Activated T-cell treated with anti-CD3 and anti-CD28 coated beads, Interleukin-2, amount 50 U/mL, for 4 hours (primary cell): ENCODE measurements at places on chromosomes 4 and X.

DNA sequence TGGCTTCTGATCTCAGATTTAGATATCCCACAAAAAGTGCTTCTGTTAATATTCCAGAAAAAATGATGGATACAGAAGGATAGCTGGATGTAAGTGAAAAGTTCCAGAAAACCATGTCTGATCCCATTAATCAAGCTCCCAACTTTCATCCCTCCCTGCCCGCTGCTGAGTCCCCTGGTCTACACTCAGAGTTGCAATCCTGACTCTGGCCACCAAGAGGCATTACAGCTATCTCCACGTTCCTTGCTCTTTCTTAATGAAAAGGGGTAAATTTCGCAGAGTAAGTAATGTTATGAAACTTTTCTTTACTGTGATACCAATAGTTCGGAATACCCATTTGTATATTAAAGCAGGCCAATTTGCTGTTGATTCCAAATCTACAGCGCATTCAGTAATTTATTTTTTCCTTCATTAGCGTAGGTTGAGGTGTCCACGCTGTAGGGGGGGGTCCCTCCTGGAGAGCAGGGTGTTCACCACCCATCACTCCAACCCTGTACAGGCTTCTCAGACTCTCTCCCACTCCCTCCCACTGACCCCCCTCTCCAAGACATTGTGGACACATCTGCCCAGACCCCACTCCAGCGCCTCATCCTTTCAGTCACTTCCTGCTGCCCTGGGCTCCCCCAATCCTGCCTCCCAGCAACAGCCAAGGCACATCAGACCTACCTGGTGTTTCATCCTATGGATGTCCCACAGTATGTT, 55.1 kb downstream of the RAB40A start:
- peak; percentile 12 for DNase-seq

DNA sequence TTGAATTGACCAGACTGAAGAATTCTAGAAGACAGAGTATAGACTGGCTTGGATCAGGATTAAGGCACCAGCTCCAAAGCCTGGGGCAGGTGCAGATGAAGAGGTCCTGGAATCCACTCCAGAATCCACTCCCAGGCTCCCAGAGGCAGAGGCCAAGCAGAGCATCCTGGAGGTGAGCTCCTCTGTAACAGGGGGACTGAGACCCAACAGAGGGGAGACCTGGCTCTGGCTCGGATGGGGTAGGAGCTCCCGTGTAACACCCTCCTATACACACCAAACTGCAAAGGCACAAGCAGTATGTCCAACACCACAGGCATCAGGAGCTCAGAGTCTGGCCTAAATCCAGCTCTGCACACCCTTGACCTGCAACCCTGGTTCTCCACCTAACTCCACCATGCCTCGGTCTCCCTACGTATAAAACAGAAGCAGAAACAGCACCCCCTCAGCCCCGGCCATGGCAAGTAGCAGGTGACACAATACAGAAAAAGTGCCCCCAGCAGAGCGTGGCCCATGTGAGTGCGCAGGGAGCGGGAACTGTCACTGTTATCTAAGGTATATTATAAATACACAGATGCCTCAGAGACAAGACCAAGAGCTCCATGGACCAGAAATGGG, 14.9 kb downstream of the RNF212 start:
- no peak for DNase-seq

- no peak for DNase-seq
These were observed 142.4 kb upstream of the CPXCR1 start for GRCh38 chrX:88604433-88605221.

DNA sequence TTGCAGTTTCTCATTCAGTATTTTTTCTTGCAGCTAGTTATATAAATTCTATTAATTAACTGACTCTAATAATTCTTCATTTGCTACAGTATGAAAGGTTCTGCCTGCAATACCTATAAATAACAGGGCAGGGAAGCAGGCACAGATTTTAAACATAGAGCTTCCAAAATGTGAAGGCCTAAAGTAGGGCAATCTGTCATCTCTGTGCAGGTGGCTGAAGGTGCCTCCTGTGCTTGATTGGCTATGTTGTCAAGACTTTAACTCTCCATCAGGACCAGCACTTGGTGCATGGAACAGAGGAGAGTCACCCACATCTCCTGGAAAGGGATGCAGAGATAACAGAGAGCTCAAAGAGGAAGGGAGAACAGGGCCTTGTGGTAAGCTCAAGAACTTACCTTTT, 75.2 kb upstream of the TSPAN5 start:
- no peak for DNase-seq

DNA sequence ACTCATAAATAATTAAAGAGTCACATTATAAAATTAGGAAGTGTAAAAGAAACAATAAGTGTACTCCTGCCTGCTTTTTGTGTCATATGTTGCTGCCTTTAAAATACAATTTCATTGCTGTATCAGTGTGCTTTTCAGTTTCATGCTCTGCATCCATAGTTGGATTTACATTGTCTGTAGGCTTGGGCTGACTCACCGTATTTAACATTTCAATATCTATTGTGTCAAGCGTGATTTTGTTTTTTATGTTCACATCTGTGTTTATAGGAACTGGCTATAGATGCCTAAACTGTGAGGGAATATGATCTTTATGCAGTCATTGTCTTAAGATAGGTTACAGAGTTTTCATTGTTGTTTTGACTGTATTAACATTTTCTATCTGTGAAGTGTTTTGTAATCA, 18.1 kb downstream of the CCSER1 start:
- no peak for DNase-seq

GRCh38 chr4:60857130-60857753, 342.9 kb upstream of the ADGRL3 start:
- no peak for DNase-seq

- DNase-seq: no peak
These were observed 24.6 kb upstream of the LAP3 start for GRCh38 chr4:17552427-17552826.

DNA sequence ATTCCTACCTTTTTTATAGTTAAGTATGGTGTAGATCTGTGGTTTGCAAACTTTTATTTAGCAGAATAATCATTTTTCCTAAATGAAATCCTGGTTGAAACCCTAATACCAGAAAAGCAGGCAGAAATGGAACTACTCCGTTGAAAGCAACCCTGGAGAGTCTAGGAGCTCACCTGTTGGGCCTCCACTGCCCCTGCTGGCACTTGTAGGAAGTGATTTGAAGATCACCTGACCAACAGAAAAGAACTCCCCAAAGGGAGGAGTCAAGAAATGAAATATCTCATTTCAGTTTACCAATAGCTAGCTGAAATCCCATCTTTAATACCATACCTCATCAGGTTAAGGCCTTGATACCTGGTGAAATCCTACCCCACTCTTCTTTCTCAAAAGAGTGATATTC, 277.1 kb downstream of the KLHL13 start:
- no peak for DNase-seq

DNA sequence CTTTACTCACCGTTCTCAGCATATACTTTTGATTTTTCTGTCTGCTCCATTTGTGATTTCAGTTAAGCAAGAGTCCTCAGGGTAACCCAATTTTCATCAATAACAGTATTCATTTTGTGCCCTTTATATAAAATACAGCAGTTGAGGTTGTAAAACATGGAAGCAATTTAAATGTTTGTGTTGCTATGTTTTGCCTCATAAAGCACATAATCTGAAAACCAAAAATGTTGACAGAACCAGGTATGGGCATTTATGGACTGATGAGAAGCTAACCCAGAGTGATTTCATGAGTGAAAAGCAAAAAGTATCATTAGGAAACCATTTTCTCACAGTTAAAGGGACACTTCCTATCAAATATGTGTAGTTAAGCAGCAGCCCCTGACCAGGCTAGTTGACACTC, at the start of gene ASIC5:
Gene ASIC5 (minus strand): TSS at position 101 of the 400 bp plus-strand sequence. CDS start 51 bp downstream, at position 50.
- no peak for DNase-seq

DNA sequence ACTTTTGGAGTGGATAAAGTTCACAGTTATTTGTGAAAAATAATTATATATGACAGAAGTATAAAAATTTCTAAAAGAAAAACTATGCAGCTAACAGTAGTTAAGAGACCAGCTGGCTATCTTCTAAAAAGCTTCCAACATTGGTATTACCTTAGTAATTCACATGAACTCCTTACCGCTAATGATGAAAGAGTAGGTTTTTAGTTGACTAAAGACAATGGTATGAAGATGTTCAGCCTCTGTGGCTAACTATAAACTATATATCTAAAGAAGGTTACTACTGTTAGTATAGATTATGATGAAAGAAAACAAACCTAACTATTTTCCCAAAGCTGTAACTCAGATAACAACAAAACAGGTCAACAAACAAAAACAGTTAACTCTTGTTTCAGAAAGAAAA, 10.4 kb downstream of the CCNI start:
- no peak for DNase-seq

- DNase-seq: no peak
These were observed 92.6 kb downstream of the IQCM start for GRCh38 chr4:149723065-149723464.

DNA sequence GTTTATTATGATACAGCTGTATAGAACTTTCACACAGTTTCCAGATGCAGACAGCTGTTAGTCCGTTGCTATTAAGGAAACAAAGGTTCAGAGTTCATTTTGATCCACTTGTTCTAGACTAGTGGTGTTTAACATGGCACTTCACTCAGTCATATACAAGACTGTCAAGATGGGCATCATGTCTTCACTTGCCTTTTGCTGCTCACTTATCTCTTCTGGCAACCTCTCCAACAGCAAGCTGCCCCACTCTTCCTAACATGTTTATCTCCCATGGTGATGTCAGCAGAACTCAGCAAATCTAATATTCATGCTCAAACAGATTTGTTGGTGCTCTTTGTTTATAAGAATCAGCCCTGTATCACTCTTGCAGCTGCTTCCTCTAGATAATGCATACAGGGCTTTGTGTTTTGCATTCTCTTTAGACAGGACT, 236.2 kb upstream of the HAND2 start:
- no peak for DNase-seq

GRCh38 chr4:155639704-155640523, 26.7 kb upstream of the GUCY1A1 start:
- DNase-seq: no peak

DNA sequence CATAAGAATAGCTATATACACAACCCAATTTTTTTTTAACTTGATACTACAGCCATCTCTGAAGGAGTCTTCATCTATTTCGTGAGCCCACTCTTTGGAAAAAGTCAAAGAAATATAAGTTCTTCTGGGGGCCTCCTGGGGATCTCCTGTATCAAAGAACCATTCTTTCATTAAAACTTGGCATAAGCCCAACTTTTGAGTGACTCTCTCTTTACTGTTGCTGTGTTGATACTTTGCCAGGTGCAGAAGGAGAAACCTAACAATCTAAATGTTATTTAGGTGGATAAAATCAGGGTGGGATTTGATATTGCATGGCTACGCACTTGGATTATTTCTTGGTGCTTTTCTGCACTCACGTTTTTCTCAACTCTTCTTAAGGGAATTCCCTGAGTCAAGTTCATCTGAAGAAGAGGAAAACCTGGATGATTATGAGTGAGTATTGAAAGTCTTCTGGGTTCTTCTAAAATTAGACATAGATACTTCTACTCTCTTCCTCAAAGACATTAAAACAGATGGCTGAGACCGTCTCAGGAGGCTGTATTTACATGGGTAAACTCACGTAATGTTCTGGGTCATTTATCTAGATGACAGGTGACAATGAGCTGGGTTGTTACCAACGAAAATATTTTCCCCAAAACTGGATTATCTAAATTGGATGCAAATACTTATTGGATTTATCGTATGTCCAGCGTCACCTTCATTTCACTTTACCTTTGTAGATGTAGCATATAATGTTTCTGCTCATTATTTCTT, 25.2 kb downstream of the BMX start:
- DNase-seq: no peak

GRCh38 chr4:24274381-24274941, 309.9 kb downstream of the DHX15 start:
- no peak for DNase-seq

- DNase-seq: no peak
These were observed 31.9 kb downstream of the RHOH start for GRCh38 chr4:40228497-40229365.

GRCh38 chrX:47321386-47321785, 49.0 kb upstream of the ZNF157 start:
- no peak for DNase-seq

DNA sequence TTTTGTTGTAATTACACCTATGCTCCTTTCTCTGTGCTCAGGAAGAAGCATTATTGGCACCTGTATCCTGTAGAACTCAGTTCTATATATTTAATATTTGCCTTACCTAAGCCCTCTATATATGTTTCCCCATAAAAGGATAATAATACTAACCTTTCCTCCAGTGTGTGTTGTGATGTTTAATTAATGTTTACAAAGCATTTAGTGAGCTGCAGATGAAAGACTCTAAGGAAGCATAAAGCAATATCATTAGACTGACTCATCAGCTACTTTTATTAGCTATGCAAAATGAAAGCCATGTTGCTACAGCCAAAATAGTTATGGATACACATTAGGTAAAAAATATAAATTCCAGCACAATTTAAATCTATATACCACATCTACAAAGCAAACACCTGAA, 93.6 kb upstream of the PTPN13 start:
- no peak for DNase-seq

GRCh38 chrX:49277535-49277830, 7.9 kb downstream of the PPP1R3F start:
- no peak for DNase-seq

DNA sequence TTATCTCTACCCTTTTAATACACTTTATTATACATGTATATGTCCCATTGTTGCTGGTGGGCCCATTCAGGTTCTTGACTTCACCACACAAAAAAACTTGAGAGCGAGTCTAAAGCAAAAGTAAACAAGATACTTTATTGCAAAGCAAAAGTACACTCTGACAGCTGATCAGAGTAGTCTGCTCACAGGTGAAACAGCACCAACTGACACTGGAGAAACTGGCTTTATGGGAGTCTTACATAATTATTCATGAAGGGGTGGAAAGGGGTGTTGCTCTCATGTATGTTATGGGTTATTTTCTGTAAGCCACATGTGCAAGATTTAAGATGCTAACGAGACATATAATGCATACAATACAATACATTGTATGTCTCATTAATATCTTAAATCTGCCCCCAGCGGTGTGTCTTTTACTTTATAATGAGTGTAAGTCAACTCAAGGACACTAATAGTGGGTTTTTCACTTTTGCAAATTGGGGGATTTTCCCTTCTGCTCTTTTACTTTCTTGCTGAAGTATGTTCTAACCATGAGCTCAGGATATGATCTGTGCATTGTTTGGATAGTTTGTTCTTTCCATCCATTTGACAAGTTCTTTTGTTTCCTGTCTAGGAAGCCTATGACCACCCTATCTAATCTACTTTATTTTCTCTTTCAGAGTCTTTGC, 256.1 kb upstream of the ITM2A start:
- DNase-seq: no peak

- no peak for DNase-seq
These were observed 112.0 kb upstream of the TBL1X start for GRCh38 chrX:9352694-9353411.

DNA sequence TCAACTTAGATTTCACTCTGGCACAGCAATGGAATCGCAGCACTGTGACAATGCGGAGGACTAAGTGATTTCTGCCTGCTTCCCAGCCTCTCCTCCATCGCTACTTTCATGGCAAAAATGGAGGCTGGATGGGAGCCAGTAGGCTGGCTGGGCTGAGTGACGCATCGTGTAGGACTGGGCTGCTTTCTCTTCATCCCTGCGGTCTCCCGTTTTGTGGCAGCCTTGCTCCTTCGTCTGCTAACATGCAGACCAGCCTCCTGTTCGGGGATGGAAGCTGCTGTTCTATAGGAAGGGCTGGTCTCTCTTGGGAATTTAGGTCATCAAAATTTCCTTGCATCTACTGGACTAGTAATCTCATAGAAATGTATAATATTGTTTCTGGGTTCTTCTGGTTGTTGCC, 15.8 kb upstream of the RGS12 start:
- DNase-seq: no peak
